Neuronal stem cell (in vitro differentiated cells): ENCODE measurements at places on chromosomes 2 and 18.

DNA sequence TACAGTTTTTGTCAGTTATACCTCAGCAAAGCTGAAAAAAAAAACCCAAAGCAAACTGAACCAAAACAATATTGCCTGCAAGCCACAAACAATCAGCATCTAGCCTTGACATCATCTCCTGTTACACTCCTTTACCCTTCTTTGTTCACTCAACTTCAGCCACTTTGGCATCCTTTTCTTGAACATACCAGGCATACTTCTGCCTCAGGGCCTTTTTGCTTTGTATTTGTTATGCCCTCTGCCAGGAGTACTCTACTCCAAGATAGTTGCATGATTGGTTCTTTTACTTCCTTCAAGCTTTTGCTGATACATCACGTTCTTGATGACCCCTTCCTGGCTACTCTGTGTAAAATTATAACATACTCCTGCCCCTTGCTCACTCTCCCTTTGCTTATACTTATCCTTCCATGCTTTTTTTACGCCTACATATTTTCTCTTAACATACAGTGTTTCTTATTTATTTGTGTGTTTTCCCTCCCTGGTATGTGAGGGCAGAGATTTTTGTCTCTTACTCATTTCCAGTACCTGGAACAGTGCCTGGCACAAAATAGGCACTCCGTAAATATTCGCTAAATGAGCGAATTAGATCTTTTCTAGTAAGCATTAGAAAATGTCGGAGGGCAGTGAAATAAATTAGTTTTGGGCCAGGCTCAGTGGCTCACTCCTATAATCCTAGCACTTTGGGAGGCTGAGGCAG lies 12.7 kb downstream of the ABI2 start:
- DNase-seq, result peak; percentile 35

DNA sequence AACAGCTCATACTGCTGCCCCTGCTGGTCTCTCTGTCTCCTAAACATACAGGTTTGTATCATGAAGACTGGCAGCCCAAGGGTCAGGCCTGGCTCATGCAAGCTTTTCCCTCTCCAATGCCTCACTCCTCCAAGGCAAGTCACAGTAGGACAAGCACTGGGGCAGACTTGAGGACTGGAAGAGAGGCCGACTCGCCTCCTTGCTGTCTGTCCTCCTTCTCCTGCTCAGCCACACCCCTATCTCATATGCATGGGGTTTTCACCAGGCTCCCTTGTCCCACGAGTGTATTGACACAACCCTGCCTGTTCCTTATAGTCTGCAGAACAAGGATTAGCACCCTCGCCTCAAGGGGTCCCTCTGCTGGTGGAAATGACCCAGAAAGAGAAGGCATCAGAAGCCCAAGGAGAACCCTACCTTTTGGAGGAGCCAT lies 223.7 kb downstream of the SOX11 start:
- no peak for DNase-seq

- no peak for DNase-seq
These were observed 16.3 kb downstream of the FOSL2 start for GRCh38 chr2:28408764-28409599.

- DNase-seq, result no peak
These were observed 14.4 kb downstream of the NEMP2 start for GRCh38 chr2:190519975-190520767.

DNA sequence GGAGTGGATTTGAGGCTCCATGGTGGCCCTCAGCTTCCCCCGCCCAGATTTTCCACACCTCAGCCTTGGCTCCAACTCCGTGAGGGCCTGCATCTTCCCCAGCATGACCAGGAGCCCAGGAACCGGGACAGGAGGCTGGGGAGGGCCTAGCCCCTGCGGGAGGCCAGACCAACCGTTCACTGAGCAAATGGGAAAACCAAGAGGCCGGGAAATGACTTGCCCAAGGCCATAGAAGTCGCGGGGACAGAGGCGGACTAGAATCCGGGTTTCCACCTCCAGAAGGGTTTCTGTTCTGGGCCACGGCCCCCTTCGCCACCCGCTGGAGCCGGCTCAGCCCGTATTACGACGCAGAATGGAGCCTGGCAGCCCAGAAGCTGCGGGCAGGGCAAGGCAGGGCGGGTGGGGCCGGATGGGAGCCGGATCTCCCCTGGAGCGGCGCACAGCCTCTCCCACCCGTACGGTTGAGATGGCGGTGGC lies 7.9 kb upstream of the CRYBA2 start:
- DNase-seq, result no peak

- peak; percentile 6 for DNase-seq
These were observed 1062.7 kb downstream of the DSC3 start for GRCh38 chr18:29979881-29980280.

- no peak for DNase-seq
These were observed 74.0 kb upstream of the PELI1 start for GRCh38 chr2:64218137-64218802.

DNA sequence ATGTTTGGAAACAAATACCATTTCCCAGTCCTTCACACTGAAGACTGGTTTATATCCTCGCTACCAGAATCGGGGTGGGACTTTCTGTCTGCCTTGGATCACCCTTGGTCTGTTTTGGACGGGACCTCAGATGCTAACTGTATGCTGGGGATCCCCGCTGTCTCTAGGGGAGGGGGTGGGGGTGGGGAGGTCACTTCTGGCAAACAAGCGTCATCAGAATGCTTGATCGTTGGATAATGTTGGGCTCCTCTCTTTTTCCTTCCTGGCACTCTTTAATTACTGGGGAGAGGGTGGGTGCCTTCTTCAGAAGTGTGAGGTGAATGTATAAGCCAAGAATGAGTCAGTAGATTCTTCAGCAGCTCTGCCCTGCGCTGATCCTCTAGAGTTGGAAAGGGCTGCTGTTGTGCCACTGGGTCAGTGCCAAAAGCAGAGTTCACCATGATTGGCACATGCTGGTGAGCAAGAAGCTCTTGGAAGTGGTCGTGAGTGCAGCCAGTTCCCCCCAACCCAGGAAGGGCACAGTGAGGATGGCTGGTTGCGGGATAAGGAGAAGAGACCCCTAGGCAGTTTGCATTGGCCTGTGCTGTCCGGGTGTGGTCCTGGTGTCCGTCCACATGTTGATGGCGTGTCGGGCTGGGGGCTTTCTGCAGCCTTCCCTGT lies 32.2 kb downstream of the DGKD start:
- DNase-seq, result no peak

GRCh38 chr2:240927390-240927781 lies 21.2 kb downstream of the CROCC2 start:
- no peak for DNase-seq

DNA sequence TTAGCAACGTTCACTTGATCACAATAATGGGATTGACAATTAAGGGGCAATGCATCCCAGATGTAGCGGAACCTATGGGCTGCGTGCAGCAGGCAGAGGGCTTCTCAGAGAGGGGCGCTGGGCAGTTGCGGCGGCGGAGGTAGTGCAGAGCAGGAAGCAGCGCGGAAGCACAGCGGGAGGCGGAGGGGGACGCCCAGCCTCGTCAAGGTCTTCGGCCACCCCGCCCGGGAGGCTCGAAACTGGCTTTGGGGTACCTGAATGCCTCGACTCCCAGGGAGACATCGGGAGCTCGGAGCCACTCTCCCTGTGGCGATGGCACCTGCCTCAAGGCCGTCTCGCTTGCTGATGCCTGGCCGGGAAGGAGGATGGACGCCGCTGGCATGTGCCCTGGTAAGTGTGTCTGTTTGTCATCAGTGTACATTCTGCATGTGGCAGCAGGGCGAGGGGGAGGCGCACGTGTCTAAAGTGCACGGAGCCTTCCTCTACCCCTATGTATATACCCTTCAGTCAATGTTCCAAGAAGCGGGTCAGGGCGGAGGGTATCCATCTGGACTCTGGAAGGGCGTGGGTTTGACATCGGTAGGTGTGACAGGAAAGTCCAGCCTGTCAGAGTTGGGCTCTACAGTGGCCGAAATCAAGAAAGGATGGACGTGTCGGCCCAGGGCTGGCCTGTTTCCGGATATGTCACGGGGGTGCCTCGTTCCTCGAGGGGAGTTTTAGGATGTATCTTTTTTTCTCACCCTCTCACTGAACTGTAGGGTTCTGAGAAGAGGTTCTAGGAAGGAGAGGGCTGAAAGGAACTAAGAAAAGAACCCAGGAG lies 7.5 kb upstream of the SP9 start:
- no peak for DNase-seq

- DNase-seq, result no peak
These were observed 74.2 kb downstream of the LPIN1 start for GRCh38 chr2:11820650-11821049.

DNA sequence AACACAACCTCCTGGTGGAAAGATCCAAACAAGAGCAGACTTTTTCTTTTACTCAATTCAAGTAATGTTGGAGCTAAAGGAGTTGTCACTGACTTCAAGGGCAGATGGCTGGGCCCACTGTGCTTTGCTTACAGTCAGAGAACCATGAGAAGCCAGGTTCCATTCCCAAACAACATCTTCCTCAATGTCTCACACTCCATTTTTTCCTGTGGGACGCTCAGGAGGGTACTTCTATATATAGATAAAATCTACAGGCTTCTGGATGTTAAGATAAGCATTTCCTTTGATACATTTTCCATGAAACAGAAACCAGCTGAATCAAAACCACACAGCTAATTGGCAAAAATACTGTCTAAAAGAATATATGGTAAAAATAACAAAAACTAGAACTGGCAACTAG lies 14.4 kb downstream of the IWS1 start:
- DNase-seq, result no peak

- DNase-seq, result no peak
These were observed 68.1 kb upstream of the STK39 start for GRCh38 chr2:168315331-168316072.

DNA sequence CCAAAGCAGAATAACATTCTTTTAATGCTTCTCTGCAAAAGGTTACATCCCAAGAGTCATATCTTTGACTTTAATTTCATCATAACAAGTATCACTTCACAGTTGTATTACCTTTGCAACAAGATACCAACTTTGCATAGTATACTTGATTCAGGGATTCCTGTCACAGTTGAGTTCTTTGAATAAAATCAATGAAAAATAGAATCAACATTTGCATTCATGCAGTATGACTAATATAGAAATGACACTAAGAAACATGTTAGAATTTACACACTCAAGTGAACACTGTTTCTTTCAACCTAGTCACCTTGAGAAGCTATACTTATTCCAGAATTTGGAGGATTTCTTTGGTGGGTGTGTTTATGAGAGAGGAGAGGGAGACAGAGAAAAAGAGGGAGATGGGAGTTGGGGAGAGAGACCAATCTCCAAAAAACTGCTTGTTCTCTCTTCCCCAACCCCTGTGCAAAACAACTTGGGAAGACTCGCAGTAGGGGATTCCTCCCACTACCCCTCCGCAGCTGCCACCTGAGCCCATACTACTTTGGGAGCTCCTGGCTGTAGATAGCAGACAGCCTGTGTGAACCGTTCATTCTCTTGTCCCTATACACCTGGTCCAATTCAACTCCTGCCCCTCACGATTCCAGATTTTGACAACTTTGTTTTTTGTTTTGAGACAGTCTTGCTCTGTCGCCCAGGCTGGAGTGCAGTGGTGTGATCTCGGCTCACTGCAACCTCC lies 57.7 kb downstream of the PELI1 start:
- no peak for DNase-seq

GRCh38 chr2:15316370-15316814 lies 244.7 kb downstream of the NBAS start:
- no peak for DNase-seq

DNA sequence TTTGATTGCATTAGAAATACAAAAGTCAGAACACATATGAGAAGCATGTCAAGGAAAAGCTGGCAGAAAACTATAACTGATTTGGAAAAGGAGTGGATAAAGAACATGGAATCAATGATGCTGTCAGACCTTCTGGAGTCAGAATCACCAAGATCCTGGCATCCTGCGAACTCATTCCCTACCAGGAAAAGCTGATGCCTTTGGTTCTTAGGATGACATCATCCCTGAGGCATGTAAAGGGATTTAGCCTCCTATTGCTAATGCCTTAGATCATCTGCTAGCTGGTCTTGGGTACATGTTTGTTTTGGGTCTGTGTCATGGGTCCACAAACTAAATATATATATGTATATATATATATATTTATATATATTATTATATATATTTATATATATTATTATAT lies 680.7 kb downstream of the EPHA4 start:
- peak; percentile 36 for DNase-seq

DNA sequence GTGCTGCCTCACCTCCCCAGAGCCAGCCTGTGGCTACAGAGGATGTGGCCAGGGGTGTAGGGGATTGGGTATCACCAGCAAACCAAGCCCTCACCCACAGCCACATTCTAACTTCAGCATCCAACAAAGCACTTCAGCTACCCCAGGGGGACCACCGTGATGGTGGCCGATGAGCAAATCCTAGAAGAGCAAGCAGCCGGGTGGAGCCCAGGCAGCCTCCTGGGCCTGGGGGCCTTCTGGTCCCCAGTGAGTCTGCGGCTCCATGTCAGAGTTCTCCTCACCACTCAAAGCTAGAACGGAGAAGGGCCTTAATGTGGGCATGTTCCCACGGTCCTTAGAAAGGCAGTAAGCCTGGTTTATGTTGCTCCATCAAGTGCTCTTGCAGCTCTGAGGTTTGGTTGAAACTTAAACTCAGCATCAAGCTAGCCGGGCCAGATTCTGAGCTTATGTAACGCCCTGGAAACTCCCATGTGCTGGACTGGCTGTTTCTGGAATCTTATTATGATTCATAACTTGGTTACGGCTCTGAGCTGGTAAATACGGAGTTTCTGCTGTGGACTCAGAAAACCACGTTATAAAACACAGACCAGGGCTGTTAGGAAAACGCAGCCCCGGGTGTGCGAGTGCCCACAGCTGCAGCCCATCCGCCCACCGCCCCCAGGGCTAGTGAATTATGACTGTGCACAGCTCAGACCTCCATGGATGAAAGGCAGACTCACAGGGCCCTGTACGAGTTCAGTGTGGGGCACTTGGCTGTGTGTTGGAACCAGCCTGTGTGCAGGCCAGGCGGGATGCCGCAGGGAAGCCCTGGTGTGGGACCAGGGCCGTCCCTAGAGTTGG lies 99.8 kb downstream of the SEPTIN10 start:
- DNase-seq, result no peak

- DNase-seq, result no peak
These were observed 855.8 kb upstream of the FANCL start for GRCh38 chr2:59096973-59097372.

- DNase-seq, result no peak
These were observed 201.9 kb downstream of the CLIP4 start for GRCh38 chr2:29317077-29317517.

DNA sequence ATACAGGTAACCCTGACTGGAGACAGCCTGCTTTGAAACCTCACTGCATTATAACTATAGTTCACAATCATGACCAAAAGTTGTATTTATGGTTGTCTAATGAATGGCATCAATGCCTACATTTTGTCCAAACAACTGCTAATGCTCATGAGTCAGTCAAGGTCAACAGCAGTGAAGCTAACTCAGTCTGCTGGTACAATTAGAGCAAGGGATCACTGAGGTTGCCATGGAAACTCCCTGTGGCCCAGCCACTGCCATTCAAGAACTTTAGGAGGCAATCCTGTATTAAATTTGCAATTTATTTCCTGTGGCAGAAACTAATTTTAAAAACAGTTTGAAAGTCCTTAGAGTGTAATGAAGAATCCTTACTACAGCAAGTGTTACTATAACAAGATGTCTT lies 185.1 kb upstream of the SMAD7 start:
- DNase-seq, result no peak

- no peak for DNase-seq
These were observed 79.0 kb upstream of the SCG2 start for GRCh38 chr2:223681125-223681524.
